ENCODE measurements at places on chromosomes 3 and 15.

- no peak for DNase-seq
Observed at GRCh38 chr3:113292933-113293332, 81.6 kb downstream of the BOC start.

- no peak for DNase-seq
Observed at GRCh38 chr3:196555295-196555694, 13.1 kb downstream of the WDR53 start.

- no peak for DNase-seq
Observed at GRCh38 chr3:39208463-39209055, 16.2 kb upstream of the XIRP1 start.

GRCh38 chr15:90451053-90451850 lies 63.2 kb downstream of the IQGAP1 start:
- no peak for DNase-seq

GRCh38 chr3:134311265-134311664 lies 60.6 kb upstream of the RYK start:
- DNase-seq: no peak

GRCh38 chr3:123660141-123660675 lies 75.4 kb upstream of the HACD2 start:
- DNase-seq: no peak

DNA sequence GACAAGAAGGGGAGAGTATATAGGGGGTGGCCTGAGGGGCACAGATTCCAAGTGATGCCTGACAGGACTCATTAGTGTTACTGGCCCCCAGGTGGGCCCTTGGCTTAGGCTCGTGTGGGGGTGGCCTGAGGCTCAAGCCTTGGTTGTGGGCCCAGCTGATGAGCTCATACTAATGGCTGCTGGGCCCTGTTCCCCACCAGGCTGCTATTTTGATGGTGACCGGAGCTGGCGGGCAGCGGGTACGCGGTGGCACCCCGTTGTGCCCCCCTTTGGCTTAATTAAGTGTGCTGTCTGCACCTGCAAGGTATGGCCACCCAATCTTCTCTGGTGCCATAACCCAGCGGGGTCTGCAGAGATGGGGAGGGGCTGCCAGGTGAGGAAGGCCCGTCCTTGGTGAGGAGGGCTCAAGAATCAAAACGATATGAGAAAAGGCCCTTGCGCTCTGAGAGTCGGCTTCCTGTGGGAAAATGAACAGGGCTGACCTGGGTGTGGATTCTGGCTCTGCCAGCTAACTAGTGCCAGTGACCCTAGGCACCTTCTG lies 7.4 kb downstream of the CHRD start:
- no peak for DNase-seq

DNA sequence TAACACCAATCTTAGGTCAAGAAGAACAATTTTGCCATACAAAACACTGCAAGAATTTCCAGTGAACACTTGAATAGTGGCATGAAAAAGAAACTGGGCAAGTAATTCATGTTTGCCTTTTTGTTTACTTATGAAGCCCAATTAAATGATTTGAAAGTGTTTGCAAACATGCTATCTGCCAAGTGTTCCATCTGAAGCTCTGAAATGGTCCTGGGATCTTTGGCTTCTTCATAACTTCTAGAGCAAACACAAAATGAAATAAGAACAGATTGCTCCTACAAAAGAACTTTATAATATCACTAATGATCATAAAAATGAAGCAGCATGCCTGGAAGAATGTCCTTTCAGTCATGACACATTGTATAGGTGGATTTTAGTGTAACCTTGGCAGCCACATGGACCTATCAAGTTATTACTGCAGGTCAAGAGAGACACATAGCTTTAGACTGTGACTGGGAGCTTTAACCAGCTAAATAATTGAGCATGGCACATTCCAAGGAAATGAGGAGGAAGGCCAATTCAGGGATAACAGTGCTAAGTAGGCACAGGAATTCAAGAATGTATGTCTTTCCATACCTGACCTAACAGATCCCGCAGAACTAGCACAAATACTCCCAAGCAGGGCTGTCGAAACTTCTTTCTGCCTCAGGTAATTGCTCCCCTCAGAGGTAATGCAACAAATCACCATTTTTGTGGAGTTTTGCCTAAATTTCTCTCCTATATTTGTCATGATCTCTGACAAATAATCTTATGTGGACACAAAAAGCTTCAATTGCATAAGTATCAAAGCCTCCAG lies 144.6 kb downstream of the DUT start:
- DNase-seq: no peak

- no peak for DNase-seq
Observed at GRCh38 chr15:66006986-66007385, 137.7 kb downstream of the RAB11A start.

DNA sequence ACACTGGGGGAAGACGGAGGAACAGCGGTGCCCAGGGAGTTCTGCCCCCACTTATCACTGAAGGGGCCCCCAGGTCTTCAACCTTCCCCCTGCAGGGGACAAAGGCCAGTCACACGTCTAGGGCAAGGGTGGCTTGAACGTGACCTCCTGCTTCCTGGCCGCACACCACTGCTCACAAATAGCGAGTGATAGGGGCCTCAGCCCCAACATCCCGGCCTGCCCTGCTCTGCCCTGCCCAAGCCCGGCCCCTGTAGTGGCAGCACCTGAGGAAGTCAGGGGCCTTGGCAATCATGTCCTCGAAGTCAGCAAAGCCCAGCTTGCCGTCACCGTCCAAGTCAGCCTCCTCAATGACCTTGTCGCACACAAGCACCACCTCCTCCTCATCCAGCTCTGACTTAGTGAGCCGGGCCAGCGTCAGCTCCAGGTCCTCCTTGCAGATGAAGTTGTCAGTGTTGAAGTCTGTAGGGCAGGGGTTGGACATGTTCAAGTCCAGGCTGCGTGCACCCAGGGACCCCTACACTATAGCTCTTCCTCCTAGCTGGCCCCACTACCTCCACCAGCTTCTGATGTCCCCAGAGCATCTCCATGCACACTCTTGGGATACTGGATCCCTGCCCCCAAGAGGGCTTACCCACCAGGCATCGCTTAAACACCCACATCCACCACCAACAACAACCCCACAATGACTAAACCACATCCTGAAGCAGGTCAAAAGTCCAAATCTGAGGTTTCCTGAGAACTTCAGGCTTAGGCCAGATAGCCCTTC lies 13.3 kb downstream of the SH2D7 start:
- DNase-seq: no peak

DNA sequence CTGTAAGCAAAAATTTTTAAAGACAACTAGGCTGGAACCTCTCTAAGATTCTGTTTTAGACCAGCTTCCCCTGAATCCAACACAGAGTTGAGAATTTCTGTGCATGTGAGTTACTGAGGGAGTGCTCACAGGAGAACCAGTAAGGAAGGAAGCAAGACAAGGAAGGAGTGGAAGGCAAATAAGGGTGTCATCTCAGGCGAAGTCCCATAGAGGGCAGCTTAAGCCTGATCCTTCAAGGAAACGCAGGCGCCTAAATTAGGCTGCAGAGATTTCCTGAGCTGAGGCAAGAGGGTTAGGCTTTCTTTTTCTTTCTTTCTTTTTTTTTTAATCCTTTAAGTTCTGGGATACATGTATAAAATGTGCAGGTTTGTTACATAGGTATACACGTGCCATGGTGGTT lies 36.2 kb upstream of the COL6A6 start:
- DNase-seq: no peak

Data from stimulated activated CD4-positive, alpha-beta T cell treated with anti-CD3 and anti-CD28 coated beads, TNF-alpha, amount 100 ng/mL, for 48 hours (primary cell).